ENCODE measurements at places on chromosomes 13 and 19.

DNA sequence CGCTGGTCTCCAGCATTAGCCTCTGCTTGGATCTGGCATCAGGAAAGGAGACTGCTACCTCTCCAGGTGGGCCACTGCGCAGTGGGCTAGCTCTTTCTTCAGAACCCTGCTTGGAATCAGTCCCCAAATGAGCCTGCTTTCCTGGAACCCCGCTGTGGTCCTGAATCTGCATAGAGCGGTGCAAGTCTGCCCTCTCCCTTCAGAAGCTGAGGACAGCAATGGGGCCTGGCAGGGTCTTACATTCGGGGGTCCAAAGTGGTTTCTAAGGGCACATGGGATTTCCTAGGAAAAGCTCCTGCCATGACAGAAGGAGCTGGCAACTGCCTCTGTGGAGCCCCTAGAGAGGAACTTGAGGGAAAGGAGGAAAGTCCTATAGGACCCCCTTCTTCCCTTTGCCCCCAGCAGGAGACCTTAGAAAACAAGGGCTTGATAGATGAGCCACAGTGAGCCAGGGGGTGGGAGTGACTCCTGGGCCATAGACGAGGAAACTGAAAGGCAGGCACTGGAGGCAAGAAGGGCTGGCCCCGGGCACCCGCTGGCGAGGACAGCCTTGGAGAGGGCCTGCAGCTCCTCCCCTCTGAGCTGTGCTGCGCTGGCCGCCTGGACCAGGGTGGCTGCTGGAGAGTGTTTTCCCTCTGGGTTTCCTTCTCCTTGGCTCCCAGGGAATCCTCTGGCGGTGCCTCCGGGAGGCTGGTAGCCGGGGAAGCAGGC, 1.4 kb upstream of the VSTM2B start:
- DNase-seq = no peak

DNA sequence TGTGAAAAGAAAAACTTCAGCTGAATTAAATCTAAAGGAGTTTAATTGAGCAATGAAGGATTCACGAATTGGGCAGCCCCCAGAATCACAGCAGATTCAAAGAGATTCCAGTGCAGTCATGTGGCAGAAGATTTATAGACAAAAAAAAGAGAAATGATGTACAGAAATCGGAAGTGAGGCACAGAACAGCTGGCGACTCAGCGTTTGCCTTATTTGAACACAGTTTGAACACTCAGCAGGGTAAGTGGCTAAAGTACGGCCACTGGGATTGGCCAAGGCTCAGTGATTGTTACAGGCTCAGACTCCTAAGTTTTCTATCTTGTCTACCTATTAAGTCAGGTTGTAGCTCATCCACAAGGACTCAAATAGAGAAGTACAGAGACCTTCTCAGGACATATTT, 11.6 kb upstream of the CFAP97D2 start:
- DNase-seq = no peak

- DNase-seq = no peak
These were observed 163.7 kb downstream of the SHISA2 start for GRCh38 chr13:25887962-25888655.

DNA sequence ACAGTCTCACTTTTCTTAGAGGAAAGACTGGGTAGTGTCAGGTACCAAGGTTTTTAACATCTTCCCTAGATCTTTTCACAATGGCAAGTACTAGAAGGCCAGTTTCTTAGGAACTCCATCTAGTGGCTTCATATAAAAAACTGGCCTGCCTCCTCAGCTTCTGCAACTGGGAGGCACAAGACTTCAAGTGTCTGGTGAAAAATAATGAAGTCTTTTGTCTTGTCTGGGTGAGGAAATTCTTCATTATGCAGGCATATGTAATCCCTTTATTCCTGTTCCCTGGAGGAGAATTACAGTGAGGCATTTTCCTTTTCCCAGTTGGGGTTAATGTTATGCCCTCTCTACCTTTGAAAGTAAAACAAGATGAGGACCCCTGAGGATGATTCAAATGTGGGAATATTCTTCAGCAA, 300.5 kb downstream of the NALCN start:
- DNase-seq = no peak

DNA sequence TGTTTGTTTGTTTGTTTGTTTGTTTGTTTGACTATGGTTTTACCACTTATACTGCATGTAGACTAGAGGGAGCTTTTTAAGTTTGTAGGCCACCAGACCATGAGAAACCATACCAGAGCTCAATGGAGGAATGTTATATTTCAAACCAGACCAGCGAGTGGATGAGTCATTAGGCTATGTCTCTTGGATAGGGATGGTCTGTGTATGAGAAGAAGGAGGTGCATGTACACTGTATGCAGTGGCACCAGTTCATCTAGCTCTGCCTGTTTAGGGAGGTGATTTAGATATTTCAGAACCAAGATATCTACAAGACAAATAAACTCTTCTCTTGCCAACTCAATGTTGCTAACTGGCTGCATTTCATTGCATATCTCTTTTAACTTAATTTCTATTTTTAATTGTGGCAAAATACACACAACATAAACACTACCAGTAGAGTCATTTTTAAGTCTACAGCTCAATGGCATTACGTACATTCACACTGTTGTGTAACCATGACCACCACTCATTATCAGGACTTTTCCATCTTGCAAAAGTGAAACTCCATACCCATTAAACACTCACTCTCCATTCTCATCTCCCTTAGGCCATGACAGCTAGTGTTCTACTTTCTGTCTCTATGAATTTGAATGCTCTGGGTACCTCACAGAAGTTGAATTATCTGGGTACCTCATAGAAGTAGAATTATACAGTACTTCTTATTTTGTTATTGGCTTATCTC, 29.2 kb downstream of the SYDE1 start:
- no peak for DNase-seq

DNA sequence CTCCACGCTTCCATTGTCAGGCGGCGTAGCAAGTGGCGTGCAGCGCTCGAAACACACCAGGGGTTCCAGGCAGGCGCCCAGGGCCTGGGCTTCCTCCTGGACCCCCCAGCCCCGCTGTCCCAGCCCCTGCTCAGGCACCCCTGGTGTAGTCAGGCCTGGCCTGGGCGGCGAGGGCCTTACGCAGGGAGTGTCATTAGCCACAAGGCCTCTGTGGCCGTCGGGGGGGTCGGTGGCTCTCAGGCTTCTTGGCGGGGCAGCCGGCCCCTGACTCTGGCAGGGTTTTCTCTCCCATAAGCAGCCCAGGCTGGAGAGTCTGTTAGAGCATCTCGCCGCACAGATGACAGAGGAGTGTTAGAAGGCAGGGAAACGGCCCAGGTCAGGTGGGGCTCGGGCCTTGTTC, 116.7 kb downstream of the KDM4B start:
- no peak for DNase-seq

- no peak for DNase-seq
These were observed 73.2 kb downstream of the CDADC1 start for GRCh38 chr13:49320975-49321374.

DNA sequence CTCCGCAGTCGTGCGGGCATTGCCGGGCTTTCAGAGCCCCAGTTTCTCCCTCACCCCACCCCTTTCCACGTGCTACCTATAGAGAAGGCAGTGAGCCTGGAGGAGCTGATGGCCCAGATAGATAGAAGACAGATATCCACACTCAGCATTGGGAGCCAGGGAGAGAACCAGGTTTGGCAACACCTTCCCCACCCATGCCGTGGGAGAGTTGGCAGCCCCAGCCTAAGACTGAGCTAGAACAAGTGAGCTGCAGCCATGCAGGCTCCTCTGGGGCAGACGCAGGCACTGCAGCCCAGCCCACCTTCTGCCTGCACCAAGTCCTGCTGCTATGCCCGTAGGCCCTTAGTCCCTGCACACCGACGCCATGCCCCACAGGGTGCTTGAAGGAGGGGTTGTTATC, 10.3 kb upstream of the KRTDAP start:
- DNase-seq = no peak

GRCh38 chr19:5603626-5604025, 18.9 kb downstream of the SAFB2 start:
- DNase-seq = no peak

DNA sequence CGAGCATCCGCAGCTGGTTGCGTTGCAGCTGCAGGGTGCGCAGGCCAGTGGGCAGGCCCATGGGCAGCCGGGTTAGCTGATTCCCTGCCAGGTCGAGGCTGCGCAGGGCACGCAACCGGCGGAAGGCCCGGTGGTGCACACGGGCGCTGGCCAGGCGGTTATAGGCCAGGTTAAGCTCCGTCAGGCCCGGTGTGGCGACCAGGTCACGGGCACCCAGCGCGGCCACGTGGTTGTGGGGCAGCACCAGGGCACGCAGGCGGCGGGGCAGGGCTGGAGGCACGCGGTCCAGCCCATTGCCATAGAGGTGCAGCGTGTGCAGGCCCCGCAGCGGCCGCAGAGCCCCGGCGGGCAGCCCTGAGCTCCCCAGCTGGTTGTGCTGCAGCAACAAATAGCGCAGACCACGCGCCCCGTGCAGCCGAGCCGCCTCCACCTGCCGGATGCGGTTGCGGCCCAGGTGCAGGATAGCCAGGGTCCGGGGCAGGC, 5.3 kb downstream of the PODNL1 start:
- no peak for DNase-seq

DNA sequence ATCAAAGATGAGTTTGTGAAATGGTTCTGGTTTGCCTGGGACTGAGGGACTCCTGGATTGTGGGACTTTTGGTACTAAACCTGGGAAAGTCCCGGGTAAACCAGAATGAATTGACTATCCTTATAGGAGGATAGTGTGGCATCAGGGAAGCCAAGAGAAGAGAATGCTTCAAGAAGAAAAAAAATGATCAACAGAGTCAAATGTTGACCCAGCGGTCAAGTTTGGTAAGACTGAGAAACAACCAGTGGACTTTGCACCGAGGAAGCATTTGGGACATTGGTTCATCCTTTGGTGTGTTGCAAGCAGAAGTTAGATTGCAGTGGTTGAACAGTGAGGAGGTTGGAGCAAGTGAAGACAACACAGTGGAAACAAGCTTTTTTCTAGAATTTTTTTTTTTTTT, 33.5 kb downstream of the CLEC17A start:
- no peak for DNase-seq

- DNase-seq = no peak
These were observed 207.3 kb downstream of the DLEU7 start for GRCh38 chr13:50636007-50636704.

- DNase-seq = no peak
These were observed 47.9 kb downstream of the RUBCNL start for GRCh38 chr13:46339035-46339666.

DNA sequence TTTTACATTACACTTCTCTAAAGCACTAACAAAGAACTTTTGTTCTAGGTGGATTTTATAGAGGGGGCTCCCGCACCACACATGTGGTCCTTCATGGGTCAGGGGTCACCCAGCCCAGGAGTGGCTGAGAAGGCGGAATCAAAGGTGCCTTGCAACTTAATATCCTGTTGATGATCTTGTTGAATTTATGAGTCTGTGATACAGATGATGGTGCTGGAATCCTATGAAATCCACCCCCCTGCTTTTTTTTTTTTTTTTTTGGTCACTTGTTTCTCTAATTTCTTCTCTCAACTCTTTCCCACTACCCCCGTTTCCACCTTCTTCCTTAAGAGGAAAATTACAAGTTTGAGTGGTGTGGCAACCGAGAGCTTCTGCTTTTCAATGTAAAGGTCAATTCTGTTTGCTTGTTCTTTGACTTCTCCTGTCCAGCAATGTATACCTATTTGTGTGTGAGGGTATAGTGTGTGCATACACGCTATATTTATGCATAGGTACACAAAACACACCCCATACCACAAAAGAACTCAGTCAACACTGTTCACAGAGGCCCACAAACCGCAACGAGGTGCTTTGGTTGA, 4.2 kb upstream of the ZIC2 start:
- DNase-seq = no peak

- DNase-seq = peak; percentile 81
These were observed 434 bp upstream of the FNDC3A start for GRCh38 chr13:48975101-48975855.

DNA sequence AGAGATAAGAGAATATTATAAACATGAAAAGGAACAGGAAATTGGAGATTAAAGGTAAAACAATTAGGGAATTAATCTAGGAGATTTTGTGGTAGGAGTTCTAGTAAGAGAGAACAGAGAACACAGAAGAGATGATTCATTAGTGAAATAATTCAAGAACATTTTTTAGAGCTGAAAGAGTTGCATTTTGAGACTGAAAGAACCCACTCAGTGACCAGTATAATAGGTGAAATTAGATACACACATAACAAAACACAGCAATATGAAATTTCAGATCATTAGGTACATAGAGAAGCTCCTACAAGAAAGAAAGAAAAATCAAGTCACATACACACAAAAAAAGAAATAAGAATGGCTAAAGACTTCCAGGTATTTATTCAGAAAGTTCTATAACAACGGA, 144.0 kb downstream of the CYSLTR2 start:
- no peak for DNase-seq

- no peak for DNase-seq
These were observed 18.2 kb upstream of the NAXD start for GRCh38 chr13:110597041-110597689.

DNA sequence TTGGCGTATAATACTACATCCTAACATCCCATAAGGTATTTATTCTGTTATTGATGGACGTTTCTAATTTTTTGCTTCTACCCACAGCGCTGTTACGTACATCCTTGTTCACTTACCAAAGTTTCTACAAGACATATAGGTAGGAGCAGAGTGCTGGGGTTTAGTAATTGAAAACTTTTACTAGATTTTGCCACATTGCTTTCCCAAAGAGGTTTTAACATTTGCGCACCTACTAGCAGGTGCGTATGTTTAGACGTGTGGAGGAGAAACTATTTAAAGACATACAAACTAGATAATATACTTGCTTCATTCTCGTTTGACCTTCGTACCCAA, 559 bp upstream of the RPL21 start:
- no peak for DNase-seq

DNA sequence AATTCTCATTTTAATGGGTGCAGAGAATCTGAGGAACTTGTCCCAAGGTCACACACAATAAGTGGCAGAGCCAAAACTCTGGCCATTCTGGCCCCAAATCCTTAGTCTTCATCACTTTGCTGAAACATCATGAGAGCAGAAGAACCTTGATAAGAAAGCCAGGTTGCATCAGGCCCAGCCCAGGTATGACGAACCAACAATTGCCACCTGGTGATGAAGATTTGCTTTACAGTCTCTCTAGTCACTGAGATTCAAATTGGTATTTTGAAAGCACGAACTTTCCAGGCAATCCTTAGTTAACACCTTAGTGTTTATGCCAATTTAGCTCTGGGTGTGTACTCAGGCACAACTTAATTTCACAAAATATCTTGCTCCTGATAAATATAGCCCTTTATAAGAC, 502.7 kb upstream of the HTR2A start:
- no peak for DNase-seq

GRCh38 chr19:7983286-7983950, 22.0 kb downstream of the ELAVL1 start:
- no peak for DNase-seq

- DNase-seq = no peak
These were observed 4.4 kb downstream of the GRTP1 start for GRCh38 chr13:113359571-113359970.
